ENCODE measurements at places on chromosomes 6 and 20.

- DNase-seq = no peak
Measured at GRCh38 chr6:69580706-69581105, 216.1 kb downstream of the LMBRD1 start.

GRCh38 chr6:53831936-53832660 is 37.3 kb downstream of the LRRC1 start:
- DNase-seq = no peak

GRCh38 chr6:135254471-135254870 is 73.4 kb downstream of the MYB start:
- no peak for DNase-seq

DNA sequence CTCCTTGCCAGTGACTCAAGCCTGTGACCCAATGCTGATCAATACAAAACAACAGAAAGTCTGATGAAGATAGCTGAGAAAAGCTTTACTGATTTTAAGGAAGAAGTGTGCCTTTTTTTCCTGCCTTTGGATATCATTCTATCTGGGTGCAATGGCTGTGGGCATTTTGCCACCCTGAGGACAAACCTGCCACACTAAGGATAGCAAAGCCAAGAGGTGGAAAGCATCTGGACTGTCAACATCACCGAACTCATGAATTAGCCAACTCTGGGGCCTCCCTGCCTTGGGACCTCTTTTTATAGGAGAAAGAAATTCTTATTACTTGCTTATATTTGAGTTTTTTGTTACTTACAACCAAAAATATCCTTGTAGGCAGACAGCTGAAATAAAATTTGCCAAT is 19.9 kb downstream of the RALGAPA2 start:
- no peak for DNase-seq

GRCh38 chr6:127094791-127095190 is 23.7 kb upstream of the RSPO3 start:
- DNase-seq = no peak

DNA sequence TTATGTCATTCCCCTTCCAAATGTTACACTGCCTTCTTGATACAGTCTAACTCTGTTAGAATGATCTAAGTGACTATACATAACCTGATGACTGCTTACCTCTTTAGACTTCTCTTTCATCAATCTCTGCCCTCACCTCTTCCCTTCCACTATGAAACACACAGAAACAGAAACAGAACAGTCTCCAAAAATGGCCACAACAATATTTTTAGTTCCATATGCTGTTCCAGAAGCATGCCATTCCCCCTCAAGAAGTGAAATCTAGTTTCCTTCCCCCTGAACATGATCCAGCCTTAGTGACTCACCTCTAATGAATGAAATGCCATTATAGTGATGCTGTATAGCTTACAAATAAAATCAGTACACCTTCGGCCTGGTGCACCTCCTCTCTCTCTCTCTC is 229.3 kb upstream of the TENT5A start:
- DNase-seq = no peak
